Naive thymus-derived CD4-positive, alpha-beta T cell (primary cell): ENCODE measurements at places on chromosomes 5 and 9. TPM values are rescaled to one million over a fixed set of nuclear protein-coding genes. Genes with fewer than 3 reads are reported as not detected.

PRUNE2 gene
- polyA plus RNA-seq: not detected

RAD17 gene
- 23.8 TPM for polyA plus RNA-seq

FOXD1 gene
- polyA plus RNA-seq: not detected

ASS1 gene
- polyA plus RNA-seq: not detected

TLX3 gene
- not detected for polyA plus RNA-seq

PCDHA11 gene
- not detected for polyA plus RNA-seq

ADAMTSL1 gene
- polyA plus RNA-seq: not detected

AGXT2 gene
- polyA plus RNA-seq: not detected

CDKN2A gene
- 0.79 TPM for polyA plus RNA-seq

ANKRD20A1 gene
- not detected for polyA plus RNA-seq

NEUROG1 gene
- polyA plus RNA-seq: not detected

NREP gene
- polyA plus RNA-seq: 13.4 TPM

SPATA31C1 gene
- not detected for polyA plus RNA-seq

RECK gene
- 23.7 TPM for polyA plus RNA-seq

CDH9 gene
- polyA plus RNA-seq: not detected

FUT7 gene
- polyA plus RNA-seq: 0.25 TPM

OR2S2 gene
- polyA plus RNA-seq: not detected

NME5 gene
- polyA plus RNA-seq: not detected

EGR1 gene
- polyA plus RNA-seq: not detected

NRARP gene
- polyA plus RNA-seq: not detected

TAS2R1 gene
- polyA plus RNA-seq: not detected

SLC45A2 gene
- polyA plus RNA-seq: not detected

SLC6A3 gene
- not detected for polyA plus RNA-seq

SPAG8 gene
- 1.2 TPM for polyA plus RNA-seq

IFNK gene
- polyA plus RNA-seq: not detected

PLAC8L1 gene
- polyA plus RNA-seq: not detected

ADAMTS2 gene
- not detected for polyA plus RNA-seq

SHB gene
- 0.22 TPM for polyA plus RNA-seq

SPINK6 gene
- polyA plus RNA-seq: not detected

GPR21 gene
- not detected for polyA plus RNA-seq

TCF7 gene
- 560 TPM for polyA plus RNA-seq

HIGD2A gene
- 282 TPM for polyA plus RNA-seq

AK8 gene
- polyA plus RNA-seq: 0.12 TPM
